Heart right ventricle (tissue), 16 donors: ENCODE measurements at places on chromosomes 6 and 20. TPM values are rescaled to one million over a fixed set of nuclear protein-coding genes. Genes with fewer than 3 reads are reported as not detected.
A peak's percentile ranks its signal among the peaks of the same experiment; 100 is the strongest.

Gene TMEM74B
- total RNA-seq: 1.7 TPM

Gene TBXT
- not detected for total RNA-seq

Gene KCNS1
- not detected for total RNA-seq

Gene SMLR1
- total RNA-seq: not detected

Gene GABRR1
- total RNA-seq: not detected

Gene RAB44
- not detected for total RNA-seq

Gene SFT2D1
- total RNA-seq: 19.8 TPM

DNA sequence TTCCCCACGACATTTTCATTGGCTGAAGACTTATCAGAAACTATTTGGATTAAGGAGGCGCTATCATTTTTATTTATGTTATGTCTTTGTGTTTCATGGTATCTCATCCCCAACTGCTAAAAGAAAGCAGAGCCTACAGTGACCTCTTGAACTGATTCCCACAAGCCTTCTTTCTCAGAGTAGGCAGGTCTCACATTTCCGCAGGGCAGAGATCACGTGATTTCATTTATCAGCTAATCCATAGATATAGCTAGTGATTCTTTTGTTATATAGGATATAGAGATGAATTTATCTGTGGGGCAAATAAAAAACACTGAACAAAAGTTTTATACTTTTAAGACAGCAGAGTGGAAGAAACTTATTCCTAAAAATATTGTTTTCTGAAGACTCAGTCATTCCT, 25.0 kb upstream of the POPDC3 start:
- DNase-seq: no peak

- no peak for DNase-seq
Observed at GRCh38 chr6:169252505-169253189, 999 bp downstream of the THBS2 start.

- DNase-seq: no peak
Observed at GRCh38 chr6:151338651-151339200, 52.6 kb downstream of the ZBTB2 start.

DNA sequence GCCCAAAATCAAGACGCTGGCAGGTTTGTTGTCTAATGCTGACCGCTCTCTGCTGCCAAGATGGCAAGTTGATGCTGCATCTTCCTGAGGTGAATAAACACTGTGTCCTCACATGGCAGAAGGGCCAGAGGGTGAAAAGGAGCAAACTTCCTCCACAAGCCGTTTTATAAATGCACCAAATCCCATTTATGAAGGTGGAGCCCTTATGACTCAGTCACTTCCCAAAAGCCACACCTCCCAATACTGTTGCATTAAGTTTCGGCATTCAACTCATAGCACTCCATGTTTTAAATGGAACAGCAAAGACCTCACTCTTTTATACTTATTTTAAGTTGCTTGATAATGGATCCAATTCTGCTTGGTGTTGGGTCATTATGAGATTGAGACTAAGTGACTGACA, 316.6 kb downstream of the RFPL4B start:
- no peak for DNase-seq

GRCh38 chr20:61350500-61351250, 98.6 kb downstream of the CDH4 start:
- DNase-seq: no peak

DNA sequence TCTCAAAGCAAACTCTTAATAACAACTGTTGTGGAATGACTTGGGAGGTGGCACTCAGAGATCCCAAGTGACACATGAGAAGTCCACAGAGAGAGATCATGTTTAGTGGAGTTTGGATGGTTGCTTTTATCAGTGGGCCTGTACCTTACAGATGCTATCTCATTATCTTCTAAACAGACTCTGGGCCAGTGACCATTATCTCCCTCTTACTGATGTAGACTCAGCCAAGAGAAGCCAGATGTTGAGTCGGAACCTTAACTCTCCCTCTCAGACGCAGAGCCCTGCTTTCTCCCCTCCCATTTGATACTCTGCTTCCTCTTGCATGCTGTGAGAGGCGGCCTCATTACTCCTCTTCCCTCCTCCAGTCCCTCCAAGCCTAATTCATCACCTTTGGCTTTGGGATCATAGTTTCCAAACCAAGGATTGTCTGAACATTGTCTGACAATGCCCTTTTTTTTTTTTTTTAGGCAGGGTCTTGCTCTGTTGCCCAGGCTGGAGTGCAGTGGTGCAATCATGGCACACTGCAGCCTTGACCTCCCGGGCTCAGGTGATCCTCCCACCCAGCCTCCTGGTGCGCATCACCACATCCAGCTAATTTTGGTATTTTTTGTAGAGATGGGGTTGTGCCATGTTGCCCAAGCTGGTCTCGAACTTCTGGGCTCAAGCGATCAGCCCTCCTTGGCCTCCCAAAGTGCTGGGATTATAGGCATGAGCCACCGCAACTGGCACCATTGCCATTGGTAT, 4.5 kb upstream of the DDR1 start:
- no peak for DNase-seq

GRCh38 chr20:51061418-51062045, 38.6 kb upstream of the KCNG1 start:
- DNase-seq: no peak

- no peak for DNase-seq
Observed at GRCh38 chr6:89282749-89283148, 32.4 kb downstream of the GABRR2 start.

DNA sequence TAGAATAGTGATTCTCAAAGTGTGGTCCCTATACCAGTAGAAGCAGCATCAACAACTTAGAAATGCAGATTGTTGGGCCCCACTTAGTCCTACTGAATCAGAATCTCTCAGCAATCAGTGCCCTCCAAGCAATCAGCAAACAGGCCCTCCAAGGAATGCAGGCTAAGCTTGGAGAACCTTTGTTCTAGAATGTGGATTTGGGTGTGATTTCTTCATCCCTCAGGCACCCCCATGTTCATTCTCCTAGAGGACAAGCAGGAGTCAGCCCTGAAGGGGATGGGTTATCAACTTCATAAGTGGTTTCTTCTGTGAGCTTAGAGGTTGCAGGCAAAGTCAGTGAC, 40.5 kb upstream of the TAF8 start:
- no peak for DNase-seq

DNA sequence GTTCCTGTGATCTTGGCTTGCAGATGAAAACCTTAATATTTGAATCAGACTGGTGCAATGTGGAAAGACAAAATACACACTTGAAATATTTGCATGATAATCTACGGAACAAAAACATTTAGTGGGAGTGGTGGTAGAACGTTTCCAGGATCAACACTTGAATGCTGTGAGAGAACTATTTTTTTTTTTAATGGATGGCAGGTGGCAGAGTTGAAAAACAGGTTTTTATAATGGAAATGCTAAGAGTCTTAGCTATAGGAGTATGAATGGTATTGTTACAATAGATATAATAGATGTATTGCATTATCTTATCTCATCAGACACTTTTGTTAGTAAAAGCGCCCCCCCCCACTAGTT, 49.2 kb downstream of the CDKAL1 start:
- no peak for DNase-seq

DNA sequence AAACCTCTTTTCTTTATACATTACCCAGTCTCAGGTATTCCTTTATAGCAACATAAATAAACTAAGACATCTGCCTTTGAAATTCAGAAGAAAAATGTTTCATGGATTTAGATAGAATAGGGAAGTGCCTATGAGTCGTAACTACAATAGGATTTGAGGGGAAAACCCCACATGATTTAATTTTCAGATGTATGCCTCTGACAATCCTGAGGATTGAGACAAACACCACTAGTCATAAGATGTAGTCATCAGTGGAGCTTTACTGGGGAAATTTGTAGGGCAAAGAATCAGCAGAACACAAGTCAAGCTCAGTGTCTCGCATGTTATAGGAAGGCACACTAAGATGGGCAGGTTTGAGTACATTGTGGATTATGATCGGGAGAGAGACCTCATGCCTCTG, 566.4 kb downstream of the BMP2 start:
- DNase-seq: no peak

DNA sequence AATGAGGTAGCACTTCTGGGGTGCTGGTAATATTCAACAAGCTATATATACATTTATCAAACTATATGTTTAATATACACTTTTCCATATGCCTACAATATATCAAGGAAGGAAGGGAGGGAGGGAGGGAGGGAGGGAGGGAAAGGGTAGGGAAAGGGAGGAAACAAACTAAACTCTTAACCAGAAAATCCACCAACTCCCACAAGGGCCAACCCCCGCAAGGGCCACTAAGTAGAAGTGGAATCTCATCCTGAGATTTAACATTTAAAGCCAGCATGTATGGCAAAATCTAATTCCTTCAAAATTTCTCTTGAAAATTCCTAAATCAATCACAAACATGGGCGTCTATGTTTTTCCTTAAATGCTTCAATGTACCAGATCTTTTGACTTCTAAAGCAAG, 298.6 kb upstream of the THEMIS start:
- no peak for DNase-seq

- no peak for DNase-seq
Observed at GRCh38 chr6:31203345-31203979, 33.0 kb upstream of the POU5F1 start.

- no peak for DNase-seq
Observed at GRCh38 chr20:21387528-21387927, 9.8 kb downstream of the NKX2-4 start.

DNA sequence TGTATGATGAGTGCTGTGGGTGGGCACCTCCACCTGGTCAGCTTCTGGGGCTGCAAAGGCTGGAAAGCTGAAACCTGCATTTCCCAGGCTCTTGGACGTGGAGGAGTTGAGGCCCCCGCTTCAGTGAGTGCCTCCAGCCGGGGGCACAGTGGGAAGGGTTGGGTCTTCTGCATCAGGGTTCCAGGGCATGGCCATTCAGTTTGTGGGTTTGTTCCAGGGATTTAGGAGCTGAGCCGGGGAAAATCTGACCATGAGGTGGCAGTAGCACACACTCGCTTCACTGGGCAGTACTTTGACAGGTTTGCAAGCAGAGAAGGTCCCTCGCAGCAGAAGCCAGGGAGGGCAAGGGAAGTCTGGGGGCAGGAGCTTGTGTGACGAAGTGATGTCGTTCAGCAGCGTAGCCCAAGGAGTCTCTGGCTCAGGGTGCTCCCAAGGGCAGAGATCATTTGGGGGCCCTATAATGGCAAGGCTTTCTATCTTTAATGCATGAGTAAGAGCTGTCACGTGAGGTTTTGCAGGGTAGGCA, 69.5 kb upstream of the SULF2 start:
- DNase-seq: no peak

DNA sequence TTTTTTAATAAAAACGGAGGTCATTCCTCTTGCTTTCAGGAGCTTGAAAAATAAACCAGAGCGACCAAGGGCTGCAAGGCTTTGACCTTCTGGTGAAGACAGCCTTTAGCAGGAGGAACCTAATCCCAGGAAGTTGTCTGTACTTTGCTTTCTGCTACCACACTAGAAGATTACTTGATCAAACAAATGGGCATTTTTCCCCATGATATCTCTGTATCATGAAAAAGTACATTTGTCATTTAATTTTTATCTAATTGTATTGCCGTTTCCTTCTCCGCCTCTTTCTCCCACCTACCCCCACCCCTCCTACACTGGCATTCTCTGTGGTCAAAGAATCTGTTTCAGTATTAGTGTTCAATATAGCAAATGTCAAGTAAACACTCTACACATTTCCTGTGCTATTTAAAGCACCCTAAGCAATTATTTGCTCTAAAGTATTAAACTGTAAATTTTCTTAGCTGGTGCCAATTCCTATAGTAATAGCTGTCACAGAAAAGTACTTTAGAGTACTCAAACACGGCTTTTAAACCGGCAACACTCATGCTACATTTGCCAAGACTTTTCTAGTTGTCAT, 29.7 kb downstream of the ATXN1 start:
- no peak for DNase-seq

- DNase-seq: no peak
Observed at GRCh38 chr6:127107916-127108315, 10.6 kb upstream of the RSPO3 start.

DNA sequence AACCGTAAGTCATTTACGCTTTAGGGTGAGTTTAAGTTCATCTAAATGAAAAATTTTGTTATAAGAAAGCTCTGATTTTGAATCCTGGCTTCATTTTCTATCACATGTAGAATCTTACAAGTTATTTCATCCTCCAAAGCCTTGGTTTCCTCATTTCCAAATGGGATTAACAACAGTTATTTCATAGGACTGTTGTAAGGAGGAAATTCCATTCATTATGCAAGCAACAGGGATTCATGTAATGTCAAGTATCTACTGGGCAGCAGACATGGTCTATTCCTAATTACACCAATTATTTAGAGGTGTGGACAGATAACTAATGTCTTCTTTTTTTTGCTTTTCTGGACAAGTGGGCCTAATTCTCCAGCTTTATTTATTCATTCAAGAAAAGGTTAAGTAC, 154.0 kb downstream of the PDSS2 start:
- no peak for DNase-seq

- DNase-seq: no peak
Observed at GRCh38 chr6:110158479-110158878, 21.0 kb downstream of the WASF1 start.

DNA sequence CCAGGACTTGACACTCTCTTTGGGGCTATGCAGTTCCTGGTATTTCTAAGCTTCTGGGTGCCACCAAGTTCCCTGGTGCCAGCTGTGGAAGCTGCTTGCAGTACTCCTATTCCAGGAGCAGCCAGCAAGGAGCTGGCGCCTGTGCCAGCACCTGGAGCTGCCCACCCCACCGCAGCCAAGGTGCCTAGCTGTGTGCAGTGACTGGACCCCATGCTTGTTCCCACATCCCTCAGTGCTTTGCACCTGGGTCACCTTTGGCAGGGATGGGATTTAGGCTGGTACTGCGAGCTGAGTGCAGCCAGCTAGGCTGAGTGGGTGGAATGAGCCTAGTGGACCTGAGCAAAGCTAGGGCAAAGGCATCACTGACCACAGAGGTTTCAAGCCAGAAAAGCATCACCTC, 1674.9 kb downstream of the HACE1 start:
- no peak for DNase-seq

GRCh38 chr20:35312318-35312717, 20.1 kb upstream of the FAM83C start:
- no peak for DNase-seq

DNA sequence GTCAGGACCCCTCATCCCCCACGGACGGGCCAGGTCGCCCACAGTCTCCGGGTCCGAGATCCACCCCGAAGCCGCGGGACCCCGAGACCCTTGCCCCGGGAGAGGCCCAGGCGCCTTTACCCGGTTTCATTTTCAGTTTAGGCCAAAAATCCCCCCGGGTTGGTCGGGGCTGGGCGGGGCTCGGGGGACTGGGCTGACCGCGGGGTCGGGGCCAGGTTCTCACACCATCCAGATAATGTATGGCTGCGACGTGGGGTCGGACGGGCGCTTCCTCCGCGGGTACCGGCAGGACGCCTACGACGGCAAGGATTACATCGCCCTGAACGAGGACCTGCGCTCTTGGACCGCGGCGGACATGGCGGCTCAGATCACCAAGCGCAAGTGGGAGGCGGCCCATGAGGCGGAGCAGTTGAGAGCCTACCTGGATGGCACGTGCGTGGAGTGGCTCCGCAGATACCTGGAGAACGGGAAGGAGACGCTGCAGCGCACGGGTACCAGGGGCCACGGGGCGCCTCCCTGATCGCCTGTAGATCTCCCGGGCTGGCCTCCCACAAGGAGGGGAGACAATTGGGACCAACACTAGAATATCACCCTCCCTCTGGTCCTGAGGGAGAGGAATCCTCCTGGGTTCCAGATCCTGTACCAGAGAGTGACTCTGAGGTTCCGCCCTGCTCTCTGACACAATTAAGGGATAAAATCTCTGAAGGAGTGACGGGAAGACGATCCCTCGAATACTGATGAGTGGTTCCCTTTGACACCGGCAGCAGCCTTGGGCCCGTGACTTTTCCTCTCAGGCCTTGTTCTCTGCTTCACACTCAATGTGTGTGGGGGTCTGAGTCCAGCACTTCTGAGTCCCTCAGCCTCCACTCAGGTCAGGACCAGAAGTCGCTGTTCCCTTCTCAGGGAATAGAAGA, 978 bp downstream of the HLA-A start:
- DNase-seq: peak; percentile 32
